ENCODE measurements at places on chromosomes 6 and 20.
A peak's percentile ranks its signal among the peaks of the same experiment; 100 is the strongest.

GRCh38 chr20:34997131-34997561, 41.5 kb downstream of the MYH7B start:
- no peak for DNase-seq

DNA sequence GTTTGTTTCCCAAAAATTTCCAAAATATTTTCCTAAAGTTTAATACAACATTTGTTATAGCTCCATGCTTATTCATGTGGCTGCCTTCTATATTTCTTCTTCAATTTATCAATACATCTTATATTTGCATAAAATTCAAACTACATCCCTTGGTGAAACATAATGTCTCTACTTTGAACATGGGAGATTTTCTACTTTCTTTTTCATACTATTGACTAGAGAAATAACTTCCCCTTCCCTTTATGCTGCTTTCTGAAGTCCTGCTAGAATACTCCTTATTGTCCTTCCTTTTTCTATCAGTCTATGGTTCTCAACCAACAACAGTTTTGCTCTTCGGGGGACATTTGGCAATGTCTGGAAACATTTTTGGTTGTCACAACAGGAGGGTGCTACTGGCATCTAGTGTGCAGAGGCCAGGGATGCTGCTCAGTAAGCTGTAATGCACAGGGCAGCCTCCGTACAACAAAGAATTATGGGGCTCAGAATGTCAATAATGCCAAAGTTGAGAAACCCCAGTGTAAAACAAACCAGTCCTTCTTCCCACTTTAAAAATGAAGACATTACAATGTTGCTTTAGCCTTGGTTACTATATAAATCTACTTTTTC, 29.9 kb downstream of the MKKS start:
- DNase-seq: no peak

DNA sequence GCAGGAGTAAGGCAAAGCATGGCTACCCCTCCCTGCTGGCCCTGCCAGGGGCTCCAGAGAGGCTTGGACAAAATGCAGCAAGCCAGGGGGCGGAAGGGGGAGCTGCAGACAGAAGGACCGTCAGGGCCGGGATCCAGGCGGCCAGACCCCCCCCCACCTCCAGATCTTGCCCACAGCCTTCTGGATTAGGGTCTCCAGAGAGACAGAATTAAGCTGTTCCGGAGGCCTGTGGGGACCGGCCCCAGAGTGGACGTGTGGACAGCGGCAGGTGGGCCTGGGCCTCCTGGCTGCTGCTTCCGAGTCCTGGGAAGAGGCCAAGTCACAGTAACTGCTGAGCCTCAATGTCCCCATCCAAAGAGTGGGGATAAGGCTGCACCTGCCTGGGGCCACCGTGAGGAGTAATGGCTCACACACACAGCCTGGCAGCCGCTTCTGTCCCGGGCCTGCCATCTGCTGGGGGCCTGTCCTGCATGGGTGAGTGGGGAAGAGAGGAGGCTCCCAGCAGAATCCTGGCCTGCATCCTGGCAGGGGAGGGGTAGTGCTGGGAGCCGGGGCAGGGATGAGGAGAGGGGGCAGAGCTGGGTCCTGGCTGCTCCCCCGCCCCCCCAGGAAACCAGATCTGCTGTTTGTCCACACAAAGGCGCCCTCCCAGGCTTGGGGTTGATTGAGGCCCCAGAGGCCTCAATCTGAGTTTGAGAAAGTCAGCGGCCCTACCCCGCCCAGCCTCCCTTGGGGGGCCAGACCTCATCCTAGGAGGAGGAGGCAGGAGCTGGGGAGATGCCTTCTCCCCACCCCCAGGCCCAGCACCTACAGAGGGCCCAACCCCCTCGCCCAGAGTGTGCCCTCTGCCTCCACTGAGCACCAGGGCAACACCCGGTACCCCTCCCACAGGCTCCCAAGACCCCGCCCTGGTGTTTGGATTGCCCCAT, 3.9 kb downstream of the LAMA5 start:
- no peak for DNase-seq

DNA sequence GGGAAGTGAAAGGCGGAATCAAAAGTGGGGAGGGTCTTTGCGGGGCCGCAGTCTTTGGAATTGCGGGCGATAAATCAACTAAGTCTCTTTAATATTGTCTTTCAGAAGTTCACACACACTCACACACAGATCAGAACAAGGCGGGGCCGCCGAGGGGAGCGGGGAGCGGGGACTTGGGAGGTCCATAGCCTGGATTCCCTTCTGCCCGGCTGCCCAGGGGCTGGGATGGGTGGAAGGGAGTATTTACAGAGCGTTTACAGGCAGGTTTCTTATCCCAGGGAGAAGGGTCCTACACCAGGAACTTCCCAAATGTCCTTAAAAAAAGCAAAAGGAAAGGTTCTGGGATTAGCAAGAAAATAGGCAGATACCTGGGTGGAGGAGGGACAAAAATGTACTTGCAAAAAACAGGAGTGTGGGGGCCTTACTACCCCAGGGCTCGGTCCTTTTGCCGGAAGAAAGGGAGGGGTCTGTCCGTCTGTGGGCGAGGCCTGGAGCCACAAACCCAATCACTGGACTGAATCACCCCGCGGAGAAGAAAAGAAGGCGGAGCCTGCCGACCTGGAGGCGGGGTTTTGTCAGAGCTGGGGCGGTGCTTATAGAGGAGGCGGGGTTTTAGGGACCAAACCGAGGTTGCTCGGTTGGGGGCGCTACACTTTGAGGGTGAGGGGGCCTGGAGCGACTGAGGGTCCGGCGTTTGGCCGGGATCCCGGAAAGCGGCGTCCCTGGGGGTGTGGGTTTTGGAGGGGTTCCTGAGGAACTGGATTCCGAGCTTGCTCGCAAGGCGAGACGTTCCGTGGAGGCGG, 3.2 kb downstream of the PRRT1 start:
- peak; percentile 42 for DNase-seq

DNA sequence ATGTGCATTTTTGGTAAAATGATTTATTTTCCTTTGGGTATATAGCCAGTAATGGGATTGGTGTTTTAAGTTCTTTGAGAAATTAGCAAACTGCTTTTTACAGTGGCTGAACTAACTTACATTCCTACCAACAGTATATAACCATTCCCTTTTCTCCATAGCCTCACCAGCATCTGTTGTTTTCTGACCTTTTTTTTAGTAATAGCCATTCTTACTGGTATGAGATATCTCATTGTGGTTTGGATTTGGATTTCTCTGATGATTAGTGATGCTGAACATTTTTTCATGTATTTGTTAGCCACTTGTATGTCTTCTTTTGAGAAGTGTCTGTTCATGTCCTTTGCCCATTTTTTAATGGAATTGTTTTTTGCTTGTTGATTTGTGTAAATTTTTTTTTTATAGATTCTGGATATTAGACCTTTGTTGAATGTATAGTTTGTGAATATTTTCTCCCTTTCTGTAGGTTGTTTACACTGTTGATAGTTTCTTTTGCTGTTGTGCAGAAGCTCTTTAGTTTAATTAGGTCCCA, 42.3 kb downstream of the STK4 start:
- no peak for DNase-seq
